ENCODE measurements at places on chromosomes 5 and 9.

GRCh38 chr5:88195636-88196035 lies 73.0 kb downstream of the TMEM161B start:
- DNase-seq, result no peak

- DNase-seq, result no peak
Measured at GRCh38 chr9:106077731-106078130, 383.4 kb downstream of the TMEM38B start.

- DNase-seq, result no peak
Measured at GRCh38 chr9:115640887-115641286, 512.7 kb upstream of the PAPPA start.

DNA sequence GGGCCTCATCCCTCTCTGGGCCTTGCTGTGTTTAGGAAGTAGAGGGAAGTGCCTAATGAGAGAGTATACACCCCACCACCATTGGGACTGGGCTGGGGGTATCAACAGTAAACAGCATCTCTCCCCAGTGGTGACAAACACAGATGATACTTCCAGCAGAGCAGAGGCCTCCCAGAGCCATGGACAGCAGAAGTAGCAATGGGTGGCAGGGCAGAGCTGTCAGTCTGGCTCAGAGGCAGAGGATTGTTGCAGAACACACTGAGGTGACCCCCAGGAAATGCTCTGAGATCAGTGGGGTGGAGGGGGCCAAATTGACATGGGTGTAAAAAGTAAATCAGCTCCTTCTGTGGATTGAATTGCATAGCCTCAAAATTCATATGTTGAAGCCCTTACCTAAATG lies 12.1 kb upstream of the P4HA2 start:
- DNase-seq, result no peak

- no peak for DNase-seq
Measured at GRCh38 chr9:112162621-112163413, 12.3 kb downstream of the SUSD1 start.

- DNase-seq, result no peak
Measured at GRCh38 chr5:127236254-127236653, 54.3 kb upstream of the MEGF10 start.

DNA sequence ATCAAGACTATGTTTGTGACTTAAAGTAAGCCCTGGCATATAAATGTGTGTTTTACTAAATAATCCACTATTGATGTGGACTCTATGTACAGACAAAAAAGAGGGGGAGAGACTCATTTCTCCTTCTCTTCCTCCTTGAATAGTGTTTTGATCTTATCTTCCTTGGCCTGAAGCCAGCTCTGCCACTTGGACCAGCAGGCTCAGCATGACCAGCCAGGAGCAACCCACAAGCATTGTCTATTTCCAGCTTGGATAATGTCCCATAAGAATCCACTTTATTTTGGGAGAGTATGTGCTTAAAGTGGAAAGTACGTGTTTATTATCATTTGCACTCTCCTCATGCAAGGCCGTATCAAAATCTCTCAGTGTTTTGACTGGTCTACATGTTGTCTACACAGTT lies 23.8 kb upstream of the SLC46A2 start:
- DNase-seq, result no peak

DNA sequence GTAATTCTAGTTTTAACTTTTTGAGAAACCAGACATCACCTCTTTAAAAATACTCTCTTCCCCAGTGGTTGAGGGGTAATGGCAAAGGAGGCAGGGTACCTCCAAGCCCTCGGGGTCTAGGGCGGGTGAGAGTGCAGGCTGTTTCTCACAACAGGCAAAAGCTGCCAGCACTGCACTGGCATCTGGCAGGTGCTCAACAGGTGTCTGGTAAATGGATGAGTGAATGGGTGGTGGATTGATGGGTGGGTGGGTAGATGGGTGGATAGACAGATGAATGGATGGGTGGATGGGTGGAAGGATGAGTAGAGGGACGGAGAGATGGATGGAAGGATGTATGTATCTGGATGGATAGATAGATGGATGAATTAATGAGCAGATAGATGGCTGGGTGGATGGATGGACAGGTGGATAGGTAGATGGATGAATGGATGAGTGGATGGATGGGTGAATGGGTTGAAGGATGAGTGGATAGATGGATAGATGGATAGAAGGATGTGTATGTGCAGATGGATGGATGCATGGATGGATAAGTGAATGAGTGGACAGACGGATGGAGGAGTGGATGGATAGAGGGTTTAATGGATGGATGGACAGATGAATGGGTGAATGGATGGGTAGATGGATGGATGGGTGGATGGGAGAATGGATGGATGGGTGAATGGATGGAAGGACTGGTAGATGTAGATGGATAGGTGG lies 84.6 kb downstream of the COL5A1 start:
- DNase-seq, result no peak
